BJ (cell line): ENCODE measurements at places on chromosomes 3 and 15. TPM values are rescaled to one million over a fixed set of nuclear protein-coding genes. Genes with fewer than 3 reads are reported as not detected.

The GP9 gene
- polyA plus RNA-seq: not detected in 2 replicates

The TIMMDC1 gene
- 52.0 and 69.9 TPM in 2 replicates for polyA plus RNA-seq

The COX17 gene
- 42.0 and 48.1 TPM in 2 replicates for polyA plus RNA-seq

The SENP5 gene
- polyA plus RNA-seq: 12.0 and 16.6 TPM in 2 replicates

The SLC15A2 gene
- polyA plus RNA-seq: 0.06 and 0.11 TPM in 2 replicates

The ESYT3 gene
- polyA plus RNA-seq: 0.09 TPM in 2 replicates

The ACTRT3 gene
- polyA plus RNA-seq: 2.3 and 2.9 TPM in 2 replicates
